ENCODE measurements at places on chromosomes 16 and 17.

- no peaks in the 10 kb centered on the region for H3K4me1 ChIP-seq
- DNase-seq: no peak
- H3K4me3 ChIP-seq: no peak overlapping the region
- H3K27ac ChIP-seq: no peak overlapping the region
These were observed 11.2 kb downstream of the CHD9NB start for GRCh38 chr16:53041320-53042051.

DNA sequence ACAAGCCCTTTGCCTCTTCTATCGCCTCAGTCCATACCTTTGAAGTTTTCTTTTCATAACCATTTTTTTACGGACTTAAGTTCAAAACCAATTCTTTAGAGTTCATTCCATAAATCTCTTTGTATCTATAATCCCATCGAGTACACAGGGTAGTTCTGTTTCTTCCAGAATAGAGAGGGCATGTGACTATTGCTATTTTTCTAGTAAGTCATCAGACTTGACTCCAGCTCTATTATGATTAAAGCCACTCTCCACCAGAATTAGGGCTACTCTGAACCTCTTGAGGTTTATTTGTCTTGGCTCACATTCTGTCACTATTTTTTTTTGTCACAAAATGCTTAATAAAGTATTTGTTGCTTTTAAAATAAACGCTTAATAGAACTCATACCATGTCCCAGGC is 191.9 kb upstream of the AXIN2 start:
- DNase-seq: no peak
- H3K4me1 ChIP-seq: peaks cover 20% of the 10 kb centered on the region
- H3K36me3 ChIP-seq: no peaks in the 10 kb centered on the region
- H3K27ac ChIP-seq: no peak overlapping the region
- no peak overlapping the region for H3K4me3 ChIP-seq

GRCh38 chr17:16999931-17000625 is 28.2 kb upstream of the TNFRSF13B start:
- H3K27me3 ChIP-seq: no peaks in the 10 kb centered on the region
- DNase-seq: no peak
- H3K27ac ChIP-seq: no peak overlapping the region
- H3K4me3 ChIP-seq: no peak overlapping the region

- no peak for DNase-seq
- peak overlapping the region; percentile 75 for H3K27ac ChIP-seq
- H3K27me3 ChIP-seq: no peaks in the 10 kb centered on the region
- peaks cover 12% of the 10 kb centered on the region for H3K36me3 ChIP-seq
These were observed 113.4 kb downstream of the PITPNC1 start for GRCh38 chr17:67490471-67490870.

DNA sequence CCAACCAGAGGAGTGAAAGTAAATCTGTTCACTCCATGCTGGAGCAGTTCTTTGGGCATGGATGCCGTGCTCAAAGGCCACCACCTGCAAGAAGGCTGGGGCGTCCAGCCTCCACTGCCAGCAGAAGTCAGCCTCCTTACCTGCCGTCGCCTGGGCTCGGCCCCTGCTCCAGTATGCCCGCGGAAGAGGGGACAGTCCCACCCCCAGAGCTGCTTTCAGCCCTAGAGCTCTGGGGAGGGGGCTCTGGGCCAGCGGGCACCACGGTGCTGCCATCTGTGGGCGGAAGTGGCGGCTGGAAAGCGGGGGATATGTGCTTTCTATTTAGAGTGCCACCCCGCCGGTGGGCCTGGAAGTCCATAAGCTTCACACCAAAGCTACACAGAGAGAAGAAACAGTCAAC is 75.9 kb downstream of the ARHGAP17 start:
- H3K4me1 ChIP-seq: no peaks in the 10 kb centered on the region
- H3K4me3 ChIP-seq: no peak overlapping the region
- no peak overlapping the region for H3K27ac ChIP-seq
- H3K36me3 ChIP-seq: peaks cover 12% of the 10 kb centered on the region
- no peaks in the 10 kb centered on the region for H3K27me3 ChIP-seq
- DNase-seq: no peak

GRCh38 chr17:2202302-2202995 is 101.1 kb downstream of the SMG6 start:
- DNase-seq: no peak
- peaks cover 1% of the 10 kb centered on the region for H3K36me3 ChIP-seq
- H3K27me3 ChIP-seq: no peaks in the 10 kb centered on the region
- H3K4me1 ChIP-seq: peaks cover 34% of the 10 kb centered on the region
- H3K27ac ChIP-seq: peak overlapping the region; percentile 57
- no peak overlapping the region for H3K4me3 ChIP-seq

- no peak for DNase-seq
- H3K36me3 ChIP-seq: no peaks in the 10 kb centered on the region
These were observed 41.4 kb upstream of the PIRT start for GRCh38 chr17:10879190-10879836.

DNA sequence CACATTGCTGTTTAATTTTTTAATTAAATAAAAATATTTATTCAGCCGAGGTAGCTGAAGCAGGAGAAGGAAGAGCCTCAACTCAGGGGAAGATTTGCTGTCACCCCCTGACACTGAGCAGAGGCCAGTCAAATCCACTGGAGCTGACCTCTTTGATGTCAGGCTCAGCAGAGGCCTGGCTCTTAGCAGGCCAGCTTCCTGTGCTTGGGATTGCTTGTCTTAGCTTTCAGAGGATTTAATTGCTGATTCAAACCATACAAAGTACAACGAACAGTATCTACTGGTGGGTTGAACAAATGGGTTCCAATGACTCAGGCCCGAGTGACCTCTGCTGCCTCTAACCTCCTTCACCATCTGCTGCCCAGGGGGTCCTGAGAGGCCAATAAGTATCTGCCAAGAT is 417.0 kb upstream of the HSBP1 start:
- DNase-seq: no peak
- no peaks in the 10 kb centered on the region for H3K27me3 ChIP-seq

GRCh38 chr17:71899317-71899716 is 221.5 kb upstream of the SOX9 start:
- H3K4me3 ChIP-seq: no peak overlapping the region
- no peak for DNase-seq
- H3K36me3 ChIP-seq: no peaks in the 10 kb centered on the region
- no peak overlapping the region for H3K27ac ChIP-seq
- H3K4me1 ChIP-seq: no peaks in the 10 kb centered on the region
- no peaks in the 10 kb centered on the region for H3K27me3 ChIP-seq

DNA sequence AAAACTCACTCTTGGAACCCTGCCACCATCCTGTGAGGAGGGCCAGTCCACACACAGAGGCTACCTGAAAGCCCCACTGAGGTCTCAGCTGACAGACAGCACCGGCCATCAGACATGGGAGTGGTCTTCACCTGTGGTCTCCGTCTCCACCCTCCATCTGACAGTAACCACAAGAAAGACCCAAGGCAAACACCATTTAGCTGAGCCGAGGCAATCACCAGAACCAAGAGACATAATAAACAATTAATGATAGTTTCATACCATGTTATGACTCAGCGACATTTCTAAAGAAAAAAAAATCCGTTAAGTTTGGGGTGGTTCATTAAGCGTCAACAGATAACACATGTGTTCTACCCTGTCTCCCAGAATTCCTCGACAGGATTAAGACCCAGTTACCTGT is 6.1 kb upstream of the EVPLL start:
- no peak for DNase-seq
- no peak overlapping the region for H3K27ac ChIP-seq
- H3K4me3 ChIP-seq: no peak overlapping the region

DNA sequence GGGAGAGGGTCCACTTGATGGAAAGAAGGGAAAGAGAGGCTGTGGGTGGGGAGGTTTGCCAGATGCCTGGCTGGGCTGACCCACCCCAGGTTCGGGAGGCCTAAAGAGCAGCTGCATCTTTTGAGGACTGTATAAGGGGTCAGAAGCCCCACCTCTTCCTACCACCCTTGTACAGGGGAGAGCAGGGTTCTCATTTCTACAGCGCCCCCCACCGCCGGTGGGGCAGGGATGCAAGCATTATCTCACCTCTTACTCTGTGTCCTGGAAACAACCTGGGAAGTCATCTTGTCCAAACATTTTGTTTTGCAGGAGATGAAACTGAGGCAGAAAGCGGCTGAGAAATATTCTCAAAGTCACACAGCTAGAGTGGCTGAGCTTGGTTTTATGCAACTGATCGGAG is 22.5 kb upstream of the CCDC182 start:
- no peaks in the 10 kb centered on the region for H3K4me1 ChIP-seq
- no peak for DNase-seq
- no peaks in the 10 kb centered on the region for H3K36me3 ChIP-seq

GRCh38 chr17:9162275-9162985 is 141.1 kb downstream of the NTN1 start:
- H3K27me3 ChIP-seq: no peaks in the 10 kb centered on the region
- DNase-seq: no peak
- no peaks in the 10 kb centered on the region for H3K4me1 ChIP-seq
- H3K4me3 ChIP-seq: no peak overlapping the region
- no peaks in the 10 kb centered on the region for H3K36me3 ChIP-seq

- DNase-seq: no peak
- no peaks in the 10 kb centered on the region for H3K36me3 ChIP-seq
- no peak overlapping the region for H3K4me3 ChIP-seq
- H3K27ac ChIP-seq: no peak overlapping the region
These were observed 367.4 kb downstream of the SNX29 start for GRCh38 chr16:12343913-12344312.

DNA sequence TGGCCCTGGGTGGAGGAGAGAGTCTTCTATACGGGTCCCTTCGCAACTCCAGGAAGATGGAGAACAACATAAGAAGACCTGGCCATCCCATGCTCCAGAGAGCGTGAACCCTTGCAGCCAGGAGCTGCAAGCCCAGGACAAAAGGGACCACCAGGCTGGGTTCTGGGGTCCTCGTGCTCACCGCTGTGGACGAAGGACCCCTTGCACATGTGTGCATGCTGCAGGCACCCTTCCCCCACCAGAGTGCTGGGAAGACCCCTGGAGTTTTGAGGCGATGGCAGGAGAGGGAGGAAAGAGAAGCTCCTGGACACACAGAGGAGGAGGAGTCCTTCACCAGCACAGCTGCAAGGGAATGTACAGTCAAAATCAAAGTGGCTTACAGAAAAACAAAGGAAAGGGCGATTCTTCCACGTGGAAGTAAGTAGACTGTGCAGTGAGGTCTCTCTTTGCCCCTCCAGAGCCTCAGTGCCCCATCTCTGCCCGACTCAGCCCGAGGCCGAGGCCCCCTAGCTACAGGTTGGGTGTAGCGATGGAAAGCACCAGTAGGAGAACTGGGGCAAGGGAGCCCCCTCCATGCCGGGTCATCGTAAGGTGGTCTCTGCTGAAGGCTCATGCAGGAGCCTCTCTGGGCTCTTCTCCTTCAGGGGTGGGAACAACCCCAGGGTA is 51.3 kb downstream of the PIMREG start:
- no peak overlapping the region for H3K27ac ChIP-seq
- no peaks in the 10 kb centered on the region for H3K27me3 ChIP-seq
- H3K4me3 ChIP-seq: peak overlapping the region; percentile 5
- peaks cover 20% of the 10 kb centered on the region for H3K4me1 ChIP-seq
- DNase-seq: no peak

DNA sequence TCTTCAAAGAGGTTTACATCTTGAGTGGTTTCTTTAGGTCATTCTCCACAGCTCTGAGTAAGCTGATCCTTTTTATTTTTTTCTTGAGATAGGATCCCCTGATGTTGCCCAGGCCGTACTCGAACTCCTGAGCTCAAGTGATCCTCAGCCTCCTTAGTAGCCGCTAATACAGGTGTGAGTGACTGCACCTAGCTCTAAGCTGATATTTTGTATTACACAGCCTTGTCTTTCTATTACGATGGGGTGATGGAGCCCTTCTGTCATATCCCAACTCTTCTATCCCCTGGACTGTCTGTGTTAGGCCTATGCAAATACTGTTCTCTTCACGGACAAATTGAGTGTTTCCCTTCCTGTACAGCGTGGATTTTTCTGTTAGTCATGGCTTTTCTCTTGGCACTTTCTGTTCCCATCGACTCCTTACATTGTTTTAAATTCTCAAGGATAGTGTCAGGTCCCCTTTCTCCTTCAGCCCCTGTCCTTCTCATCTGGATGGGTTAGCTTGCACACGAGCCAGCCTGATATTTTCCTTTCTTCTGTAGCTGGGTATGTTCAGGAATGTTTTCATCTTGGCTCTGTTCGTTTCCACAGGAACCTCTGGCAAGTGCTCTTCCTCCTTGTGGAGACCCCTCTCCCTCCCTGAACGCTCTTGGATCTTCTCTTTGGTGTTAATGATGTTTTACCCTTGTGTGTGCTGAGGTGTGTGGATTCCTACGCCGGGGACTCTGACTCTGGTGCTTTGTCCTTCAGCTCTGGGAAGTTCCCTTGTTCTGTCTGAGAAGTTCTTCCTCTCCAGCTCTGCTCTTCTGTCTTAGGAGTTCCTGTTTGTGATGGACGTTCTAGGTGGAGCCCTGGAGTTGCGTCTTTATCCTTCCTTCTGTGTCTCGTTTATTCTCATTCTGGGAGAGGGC is 2.3 kb downstream of the BANP start:
- H3K4me3 ChIP-seq: peak overlapping the region; percentile 76
- H3K36me3 ChIP-seq: peaks cover 7% of the 10 kb centered on the region
- H3K27me3 ChIP-seq: no peaks in the 10 kb centered on the region

GRCh38 chr17:27457360-27457715 is 1.1 kb downstream of the KSR1 start:
- H3K27ac ChIP-seq: peak overlapping the region; percentile 93
- peak overlapping the region; percentile 100 for H3K4me3 ChIP-seq
- H3K4me1 ChIP-seq: peaks cover 64% of the 10 kb centered on the region
- H3K36me3 ChIP-seq: peaks cover 5% of the 10 kb centered on the region
- H3K27me3 ChIP-seq: no peaks in the 10 kb centered on the region

DNA sequence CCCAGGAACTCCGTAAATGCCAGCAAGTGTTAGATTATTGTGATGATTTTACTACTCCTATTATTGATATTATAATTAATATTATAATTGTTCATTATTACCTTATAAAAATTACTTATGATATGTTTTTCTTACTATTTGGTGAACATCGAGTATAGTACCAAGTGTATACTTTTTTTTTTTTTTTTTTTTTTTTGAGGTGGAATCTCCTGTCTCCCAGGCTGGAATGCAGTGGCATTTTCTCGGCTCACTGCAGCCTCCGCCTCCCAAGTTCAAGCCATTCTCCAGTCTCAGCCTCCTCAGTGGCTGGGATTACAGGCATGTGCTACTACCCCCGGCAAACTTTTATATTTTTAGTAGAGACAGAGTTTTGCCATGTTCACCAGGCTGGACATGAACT is 347.0 kb downstream of the WWOX start:
- no peak overlapping the region for H3K27ac ChIP-seq
- no peaks in the 10 kb centered on the region for H3K36me3 ChIP-seq
- H3K27me3 ChIP-seq: no peaks in the 10 kb centered on the region

GRCh38 chr16:1651974-1652312 is 26.1 kb upstream of the JPT2 start:
- H3K36me3 ChIP-seq: peaks cover 31% of the 10 kb centered on the region
- H3K4me3 ChIP-seq: no peak overlapping the region
- H3K27me3 ChIP-seq: no peaks in the 10 kb centered on the region
- no peak overlapping the region for H3K27ac ChIP-seq
- peaks cover 4% of the 10 kb centered on the region for H3K4me1 ChIP-seq
- no peak for DNase-seq

DNA sequence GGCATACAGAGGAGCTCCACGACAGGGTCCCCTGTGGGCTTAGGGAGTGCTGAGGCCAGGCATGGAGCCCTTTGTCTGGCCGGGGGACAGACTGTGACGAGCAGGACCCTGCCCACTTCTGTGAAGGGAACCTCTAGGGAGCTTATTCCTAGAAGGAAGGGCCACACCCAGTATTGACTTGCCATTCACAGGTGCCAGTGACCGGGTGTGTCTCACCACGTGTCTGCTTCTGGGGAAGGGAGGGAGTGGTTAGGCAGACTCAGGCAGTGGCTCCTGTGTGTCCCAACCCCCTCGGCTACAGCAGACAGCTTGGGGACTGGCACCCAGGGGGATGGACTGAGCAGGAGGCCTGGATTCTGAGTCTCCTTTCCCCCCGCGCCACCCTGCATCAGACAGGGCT is 57.2 kb downstream of the SOCS1 start:
- H3K27me3 ChIP-seq: no peaks in the 10 kb centered on the region
- no peak for DNase-seq
- H3K36me3 ChIP-seq: peaks cover 1% of the 10 kb centered on the region
- H3K4me3 ChIP-seq: no peak overlapping the region
